ENCODE measurements at places on chromosomes 2 and 18. TPM values are rescaled to one million over a fixed set of nuclear protein-coding genes. Genes with fewer than 3 reads are reported as not detected.

DNA sequence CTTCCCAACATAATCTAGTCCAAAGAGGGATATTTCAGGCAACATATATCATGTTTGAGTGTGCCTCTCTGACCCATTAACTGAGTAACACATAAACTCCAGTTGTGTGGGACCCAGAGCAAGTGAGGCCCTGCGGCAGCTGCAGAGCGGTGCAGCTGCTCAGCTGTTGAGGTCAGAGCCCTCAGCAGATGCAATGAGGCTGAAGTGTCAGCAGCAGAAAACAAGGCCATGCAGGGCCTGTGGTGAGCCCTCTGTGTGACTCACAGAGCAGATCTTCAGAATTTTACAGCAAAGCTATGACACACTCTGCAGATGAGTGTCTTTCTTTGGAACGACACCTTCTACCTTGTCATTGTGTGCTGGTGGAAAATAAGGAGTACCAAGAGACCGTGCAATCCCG is 168.5 kb downstream of the CBLN2 start:
- no peak overlapping the region for H3K27ac ChIP-seq
- H3K4me1 ChIP-seq: no peaks in the 10 kb centered on the region
- no peaks in the 10 kb centered on the region for H3K36me3 ChIP-seq
- DNase-seq: peak; percentile 18
- no peak overlapping the region for H3K4me3 ChIP-seq

ADGRF3 gene
- total RNA-seq: 0.94 TPM

KYNU gene
- total RNA-seq: 6.4 TPM

DNA sequence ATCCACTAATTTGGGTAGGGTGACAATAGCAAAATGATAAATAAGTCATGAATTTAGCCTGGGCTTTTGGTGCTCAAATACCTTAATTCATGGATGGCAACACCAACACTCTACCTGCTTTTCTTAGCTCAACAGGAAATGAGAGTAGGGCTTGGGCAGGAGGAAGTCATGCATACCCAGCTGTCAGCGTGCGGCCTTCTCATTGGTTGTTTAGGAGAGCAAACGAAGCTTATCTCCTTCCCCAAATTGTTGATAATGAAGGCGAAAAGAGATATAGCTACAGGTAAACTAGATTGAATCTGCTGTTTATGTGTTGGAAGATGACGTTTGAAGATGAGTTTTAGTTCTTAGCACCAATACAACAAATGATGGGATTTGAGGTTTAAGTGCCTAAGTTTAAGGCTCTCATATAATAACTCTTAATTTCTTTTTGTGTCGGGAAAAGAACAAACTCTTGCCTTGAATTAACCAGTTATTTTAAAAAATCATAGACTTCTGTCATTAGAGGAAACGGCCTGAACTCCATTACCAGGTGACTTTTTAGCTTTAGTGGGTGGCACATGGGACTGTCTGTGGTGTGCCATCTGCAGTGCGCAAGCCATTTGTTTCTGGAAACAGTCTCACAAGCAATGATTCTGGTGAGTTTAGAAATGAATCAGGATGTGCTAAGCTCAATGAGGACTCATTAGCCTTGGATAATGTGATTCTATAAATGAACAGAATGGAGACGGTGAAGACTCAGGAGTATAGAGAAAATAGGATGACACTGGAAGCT is 19.8 kb downstream of the MAP4K4 start:
- no peaks in the 10 kb centered on the region for H3K4me1 ChIP-seq
- H3K36me3 ChIP-seq: no peaks in the 10 kb centered on the region
- DNase-seq: no peak
- H3K27me3 ChIP-seq: no peaks in the 10 kb centered on the region
- H3K4me3 ChIP-seq: no peak overlapping the region

RUFY4 gene
- total RNA-seq: 0.69 TPM

GRCh38 chr2:67917332-67918054 is 145.3 kb downstream of the C1D start:
- DNase-seq: no peak
- no peaks in the 10 kb centered on the region for H3K4me1 ChIP-seq
- no peak overlapping the region for H3K4me3 ChIP-seq
- no peaks in the 10 kb centered on the region for H3K27me3 ChIP-seq
- H3K27ac ChIP-seq: no peak overlapping the region
- no peaks in the 10 kb centered on the region for H3K36me3 ChIP-seq

TMEM17 gene
- total RNA-seq: 3.2 TPM

GRCh38 chr18:2602844-2603243 is 31.5 kb downstream of the NDC80 start:
- peaks cover 3% of the 10 kb centered on the region for H3K36me3 ChIP-seq
- H3K27me3 ChIP-seq: no peaks in the 10 kb centered on the region
- no peak for DNase-seq
- H3K4me1 ChIP-seq: no peaks in the 10 kb centered on the region

GRCh38 chr18:62802523-62802922 is 87.2 kb downstream of the PHLPP1 start:
- no peaks in the 10 kb centered on the region for H3K27me3 ChIP-seq
- H3K4me3 ChIP-seq: no peak overlapping the region
- no peak overlapping the region for H3K27ac ChIP-seq
- H3K4me1 ChIP-seq: no peaks in the 10 kb centered on the region
- DNase-seq: no peak

- H3K4me3 ChIP-seq: peak overlapping the region; percentile 18
- H3K27me3 ChIP-seq: no peaks in the 10 kb centered on the region
- DNase-seq: no peak
Observed at GRCh38 chr2:102070058-102070642, 72.4 kb upstream of the IL1R1 start.

- no peaks in the 10 kb centered on the region for H3K4me1 ChIP-seq
- no peak overlapping the region for H3K4me3 ChIP-seq
- no peak for DNase-seq
Observed at GRCh38 chr2:14125624-14126293, 506.8 kb upstream of the LRATD1 start.

DNA sequence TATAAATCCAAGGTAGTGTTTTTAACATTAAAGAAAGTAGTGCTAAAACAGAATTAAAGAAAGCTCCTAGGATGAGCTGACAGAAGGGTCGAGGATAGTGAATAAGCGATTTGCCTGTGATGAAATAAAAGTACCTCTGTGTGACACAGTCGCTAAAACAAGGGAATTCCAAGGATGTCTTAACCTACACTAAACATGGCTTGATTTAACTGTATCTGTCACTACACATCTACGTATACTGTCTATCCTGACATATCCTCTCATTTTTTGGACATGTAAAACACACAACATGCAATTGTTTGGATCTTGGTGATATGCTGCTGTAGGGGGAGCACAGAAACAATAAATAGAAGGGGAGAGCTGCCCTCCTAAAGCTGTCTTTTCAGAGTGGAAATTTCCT is 580.8 kb upstream of the SLC8A1 start:
- H3K4me1 ChIP-seq: no peaks in the 10 kb centered on the region
- no peak overlapping the region for H3K27ac ChIP-seq
- H3K4me3 ChIP-seq: no peak overlapping the region
- no peaks in the 10 kb centered on the region for H3K27me3 ChIP-seq
- no peak for DNase-seq

DNA sequence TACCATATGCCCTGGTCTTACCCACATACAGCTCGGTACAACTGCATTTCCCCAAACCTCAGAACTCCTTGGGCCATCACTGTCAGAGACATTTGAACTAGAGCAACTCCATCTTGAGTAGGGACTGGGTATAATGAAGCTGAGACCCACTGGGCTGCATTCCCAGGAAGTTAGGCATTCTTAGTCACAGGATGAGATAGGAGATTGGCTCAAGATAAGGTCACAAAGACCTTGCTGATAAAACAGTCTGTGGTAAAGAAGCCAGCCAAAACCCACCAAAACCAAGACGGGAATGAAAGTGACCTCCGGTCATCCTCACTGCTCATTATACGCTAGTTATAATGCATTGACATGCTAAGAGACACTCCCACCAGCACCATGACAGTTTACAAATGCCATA is 131.3 kb downstream of the PIK3C3 start:
- no peak overlapping the region for H3K27ac ChIP-seq
- H3K4me1 ChIP-seq: no peaks in the 10 kb centered on the region
- no peaks in the 10 kb centered on the region for H3K36me3 ChIP-seq
- no peak overlapping the region for H3K4me3 ChIP-seq

- H3K4me1 ChIP-seq: peaks cover 12% of the 10 kb centered on the region
- peak; percentile 91 for DNase-seq
- no peaks in the 10 kb centered on the region for H3K36me3 ChIP-seq
- H3K4me3 ChIP-seq: no peak overlapping the region
- peak overlapping the region; percentile 88 for H3K27ac ChIP-seq
- H3K27me3 ChIP-seq: no peaks in the 10 kb centered on the region
Observed at GRCh38 chr18:48781163-48781987, 169.4 kb downstream of the SMAD7 start.

DNA sequence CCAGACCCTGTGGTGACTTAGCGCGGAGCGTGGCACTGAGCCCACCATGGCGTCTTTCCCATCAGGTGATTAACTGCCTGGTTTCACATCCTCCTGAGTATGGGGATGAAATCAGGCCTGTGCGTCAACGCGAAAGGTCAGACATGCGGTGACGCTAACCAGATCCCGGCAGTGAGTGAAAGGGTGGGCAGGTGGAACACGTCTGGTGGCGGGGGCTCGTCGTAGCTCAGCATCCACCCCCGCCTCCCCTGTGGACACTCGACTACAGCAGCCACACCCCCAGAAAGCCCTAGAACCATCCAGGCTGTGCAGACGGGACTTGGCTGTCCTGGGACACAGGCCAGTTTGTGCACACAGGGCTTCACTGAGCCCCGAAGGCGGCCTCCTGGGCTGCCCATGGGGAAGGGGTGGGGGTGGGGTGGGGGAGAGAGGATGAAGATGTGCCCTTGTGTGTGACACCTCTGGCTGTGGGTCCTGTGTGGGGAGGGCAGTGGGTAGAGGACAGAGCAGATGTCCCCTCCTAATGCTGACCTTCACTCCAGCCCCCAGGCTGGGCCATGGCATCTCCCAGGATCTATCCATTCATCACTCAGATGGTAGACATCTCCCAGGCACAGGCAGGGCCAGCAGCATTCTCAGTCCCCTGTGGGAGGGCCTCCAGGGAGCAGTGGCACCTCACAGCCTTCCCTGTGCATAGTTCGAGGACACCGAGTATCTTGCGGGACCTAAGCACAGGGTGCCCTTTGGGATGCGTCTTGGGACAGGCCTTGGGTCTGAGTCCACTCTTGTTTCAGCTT is 27.5 kb downstream of the RAMP1 start:
- no peak for DNase-seq
- no peaks in the 10 kb centered on the region for H3K4me1 ChIP-seq
- no peaks in the 10 kb centered on the region for H3K36me3 ChIP-seq
- H3K27me3 ChIP-seq: no peaks in the 10 kb centered on the region

CDH19 gene
- 0.94 TPM for total RNA-seq

DNA sequence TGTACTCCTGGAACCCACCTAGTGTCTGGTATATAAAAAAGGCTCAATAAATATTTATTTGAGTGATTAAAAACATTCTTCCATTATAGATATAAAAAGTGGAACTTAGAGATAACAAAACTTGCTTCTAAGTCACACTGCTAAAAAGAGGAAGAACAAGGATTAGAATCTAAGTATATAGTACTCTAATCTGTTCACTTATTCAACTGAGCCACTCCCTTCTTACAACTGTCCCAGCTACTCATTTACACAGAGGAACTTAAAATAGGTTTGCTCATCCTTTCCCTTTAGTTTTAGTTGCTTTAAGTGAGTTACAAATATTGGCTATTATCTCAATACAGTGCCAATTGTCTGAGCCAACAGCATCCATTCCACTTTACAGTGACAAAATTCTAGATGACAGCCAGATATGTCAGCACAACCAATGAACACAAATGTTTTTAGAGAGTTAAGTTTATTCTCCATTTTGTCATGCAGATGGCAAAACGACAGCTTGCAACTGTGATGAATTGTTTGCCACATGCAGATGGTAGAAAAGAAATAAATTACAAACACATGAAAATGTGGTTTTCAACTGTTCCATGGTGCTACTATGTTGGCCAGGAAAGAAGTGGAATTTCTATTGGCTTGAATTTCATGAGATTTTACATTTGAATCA is 280.7 kb upstream of the ZC3H15 start:
- DNase-seq: no peak
- H3K36me3 ChIP-seq: no peaks in the 10 kb centered on the region
- H3K27me3 ChIP-seq: no peaks in the 10 kb centered on the region
- no peak overlapping the region for H3K4me3 ChIP-seq
- no peak overlapping the region for H3K27ac ChIP-seq
- H3K4me1 ChIP-seq: no peaks in the 10 kb centered on the region

MRO gene
- 2.9 TPM for total RNA-seq

DNA sequence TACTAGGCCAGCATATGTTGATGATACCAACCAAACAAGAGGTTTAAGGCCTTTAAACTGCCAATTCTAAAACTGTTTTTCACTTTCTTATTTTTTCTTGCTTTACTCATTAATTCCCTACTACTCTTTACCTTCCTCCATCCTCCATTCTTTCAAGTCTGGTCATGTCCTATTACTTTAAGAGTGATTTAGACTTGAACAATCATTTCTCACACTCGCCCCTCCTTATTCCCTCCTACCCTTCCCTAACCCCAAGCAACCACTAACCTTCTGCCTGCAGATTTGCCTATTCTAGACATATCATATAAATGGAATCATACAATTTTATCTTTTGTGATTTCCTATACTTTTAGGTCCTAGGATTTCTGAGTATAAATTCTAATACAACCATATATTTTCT is 127.7 kb downstream of the USP34 start:
- no peak for DNase-seq
- H3K27ac ChIP-seq: no peak overlapping the region
- H3K4me3 ChIP-seq: no peak overlapping the region
- peaks cover 5% of the 10 kb centered on the region for H3K36me3 ChIP-seq
- no peaks in the 10 kb centered on the region for H3K4me1 ChIP-seq

DNA sequence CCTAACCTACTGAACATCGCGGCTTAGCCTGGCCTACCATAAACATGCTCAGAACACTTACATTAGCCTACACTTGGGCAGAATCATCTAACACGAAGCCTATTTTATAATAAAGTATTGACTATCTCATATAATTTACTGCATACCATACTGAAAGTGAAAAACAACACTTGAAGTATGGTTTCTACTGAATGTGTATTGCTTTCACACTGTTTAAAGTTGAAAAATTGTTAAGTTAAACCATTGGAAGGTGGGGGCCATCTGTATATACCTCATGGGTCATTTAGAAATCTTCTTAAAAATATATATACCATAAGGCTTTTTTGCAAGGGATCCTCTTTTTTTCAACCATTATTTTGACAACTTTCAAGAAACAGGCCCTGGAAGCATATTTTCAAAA is 16.5 kb downstream of the RNF149 start:
- no peak overlapping the region for H3K27ac ChIP-seq
- no peaks in the 10 kb centered on the region for H3K4me1 ChIP-seq
- no peak for DNase-seq
- H3K36me3 ChIP-seq: peaks cover 2% of the 10 kb centered on the region
- H3K27me3 ChIP-seq: no peaks in the 10 kb centered on the region

DNA sequence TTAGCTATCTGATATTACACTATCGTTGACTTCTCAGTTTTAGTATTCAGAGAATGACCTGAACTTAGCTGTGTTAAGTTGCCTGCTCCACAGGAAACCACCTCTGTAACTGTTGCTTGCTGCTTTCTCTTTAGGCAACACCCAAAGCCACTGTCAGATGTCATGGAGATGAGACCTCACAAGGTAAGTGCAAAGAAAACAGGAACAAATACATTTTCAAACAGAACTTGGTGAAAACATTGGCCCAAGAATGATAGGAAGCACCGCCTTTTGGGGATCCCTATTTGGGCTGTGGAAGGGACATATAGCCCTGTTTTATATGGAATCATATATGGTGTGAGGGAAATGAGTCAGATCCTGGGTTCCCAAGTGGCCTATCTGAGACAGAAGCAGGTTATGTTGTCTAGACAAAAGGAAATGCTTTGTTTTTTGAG is 143.4 kb downstream of the UBE2E3 start:
- H3K4me1 ChIP-seq: no peaks in the 10 kb centered on the region
- peak; percentile 5 for DNase-seq
- peak overlapping the region; percentile 35 for H3K27ac ChIP-seq
- no peaks in the 10 kb centered on the region for H3K36me3 ChIP-seq
